ENCODE measurements at places on chromosomes 2 and 18.

DNA sequence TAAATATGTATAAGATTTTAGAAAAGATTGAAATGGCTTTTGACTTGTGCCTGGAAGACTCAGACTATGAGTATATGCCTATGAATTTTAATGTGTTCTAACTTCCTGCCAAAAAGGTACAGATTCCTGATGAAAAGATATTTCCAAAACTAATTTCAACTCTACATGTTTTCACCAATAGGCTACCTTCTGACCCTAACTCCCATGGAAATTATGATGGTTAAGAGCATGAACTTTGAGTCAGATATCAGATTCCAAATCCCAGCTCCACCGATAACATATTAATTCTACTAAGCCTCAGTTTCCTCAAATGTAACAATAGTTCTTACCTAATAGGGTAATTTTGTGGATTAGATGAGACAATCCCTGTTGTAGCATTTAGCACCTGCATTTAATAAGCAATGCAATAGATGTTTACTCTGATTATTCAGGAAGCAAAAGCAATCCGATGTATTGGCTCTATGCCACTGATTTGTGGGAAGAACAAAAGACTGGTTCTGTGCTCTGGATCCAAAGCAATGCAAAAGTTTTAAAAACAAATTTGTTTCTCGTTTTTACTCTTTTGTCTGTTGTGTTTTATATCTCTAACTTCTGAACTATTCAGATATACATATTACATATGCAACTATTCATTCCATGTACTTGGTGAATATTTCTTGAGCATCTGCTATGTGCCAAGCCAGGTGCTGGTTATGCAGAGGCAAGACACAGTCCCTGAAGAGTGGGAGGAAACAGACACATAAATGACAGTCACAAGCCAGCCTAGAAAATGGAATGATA is 115.4 kb downstream of the GATA6 start:
- DNase-seq, result no peak

GRCh38 chr18:31447530-31448191 is at the start of gene DSG3:
Gene DSG3, plus strand, starts transcription at chr18:31447741. Its CDS starts 137 bp downstream, at chr18:31447878.
- no peak for DNase-seq

DNA sequence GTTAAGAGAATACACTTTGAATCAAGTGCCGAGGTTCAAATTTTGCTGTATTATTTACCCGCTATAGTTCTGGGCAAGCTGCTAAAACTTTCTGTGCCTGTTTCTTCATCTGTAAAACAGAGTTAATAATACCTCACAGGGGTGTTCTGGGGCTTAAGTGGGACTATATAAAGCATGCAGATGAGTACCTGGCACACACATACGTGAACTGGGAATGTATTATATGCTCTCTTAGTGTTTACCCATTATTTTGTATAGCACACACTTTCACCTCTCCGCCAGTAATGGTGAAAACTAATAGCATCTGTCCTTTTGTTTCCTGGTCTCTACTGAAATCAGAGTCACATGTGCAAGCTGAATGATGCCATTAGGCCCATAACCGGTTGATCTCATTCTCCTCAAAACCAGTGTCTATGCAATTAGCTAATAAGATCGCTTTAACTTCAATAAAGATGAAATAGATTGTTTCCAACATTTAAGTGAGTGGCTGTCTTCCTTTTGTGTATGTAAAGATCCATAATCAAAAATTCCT is 3.8 kb upstream of the CDKL4 start:
- DNase-seq, result no peak

GRCh38 chr2:230828272-230828961 is 36.3 kb upstream of the ITM2C start:
- no peak for DNase-seq

- DNase-seq, result no peak
Measured at GRCh38 chr2:197265924-197266323, 44.7 kb downstream of the ANKRD44 start.

DNA sequence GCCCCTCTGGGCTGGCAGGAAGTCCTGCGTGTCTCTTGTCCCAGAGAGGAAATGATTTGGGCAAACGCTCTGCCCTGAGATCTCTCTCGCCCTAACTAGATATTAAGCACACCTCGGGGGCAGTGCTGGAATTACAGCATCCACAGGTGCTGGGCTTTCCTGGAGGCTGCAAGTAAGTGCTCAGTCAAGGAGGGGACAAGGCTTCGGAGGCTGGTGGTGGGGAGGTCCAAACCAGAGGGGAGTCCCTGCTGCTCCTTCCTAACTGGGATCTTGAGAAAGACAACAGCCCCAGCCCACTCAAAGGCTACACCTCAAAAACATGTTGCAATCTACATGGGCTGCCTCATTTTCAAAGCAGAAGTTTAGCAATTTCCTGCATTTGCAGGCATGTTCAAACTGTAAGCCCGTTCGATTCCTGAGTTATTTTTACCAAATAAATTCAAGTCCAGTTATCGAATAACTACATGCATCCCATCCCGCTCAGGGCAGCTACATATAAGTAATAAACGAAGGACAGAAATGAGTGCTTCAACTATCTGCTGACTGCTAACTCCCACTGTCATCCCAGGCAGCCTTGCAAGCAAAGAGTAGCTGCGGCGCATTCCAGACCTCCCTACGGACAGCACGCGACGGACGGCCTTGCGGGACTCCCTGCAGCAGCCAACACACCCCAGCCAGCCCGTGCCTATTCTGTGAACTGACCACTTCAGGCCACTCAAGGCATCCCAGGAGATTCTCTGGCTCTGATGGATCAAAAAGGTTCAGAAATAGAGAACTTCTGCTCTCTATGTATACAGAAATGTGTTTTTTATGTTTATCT is 27.5 kb downstream of the ZNF516 start:
- no peak for DNase-seq

DNA sequence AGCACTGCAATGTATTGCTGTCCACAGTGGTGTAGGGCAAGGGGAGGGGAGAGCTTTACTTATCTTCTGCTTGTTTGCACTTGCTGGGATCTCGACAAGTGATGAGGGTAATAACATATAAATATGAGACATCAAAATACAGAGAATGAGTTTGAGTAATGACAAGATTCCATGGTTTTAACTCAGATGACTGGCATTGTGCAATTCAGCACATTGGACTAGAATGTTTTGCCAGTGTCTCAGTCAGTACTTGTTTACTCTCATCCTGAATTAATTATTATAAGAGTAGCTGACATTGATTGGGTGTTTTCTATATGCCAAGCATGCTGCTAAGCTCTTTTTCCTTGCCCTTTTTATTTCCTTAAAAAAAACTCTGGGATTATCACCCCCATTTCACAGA is 306.7 kb upstream of the MMADHC start:
- no peak for DNase-seq

DNA sequence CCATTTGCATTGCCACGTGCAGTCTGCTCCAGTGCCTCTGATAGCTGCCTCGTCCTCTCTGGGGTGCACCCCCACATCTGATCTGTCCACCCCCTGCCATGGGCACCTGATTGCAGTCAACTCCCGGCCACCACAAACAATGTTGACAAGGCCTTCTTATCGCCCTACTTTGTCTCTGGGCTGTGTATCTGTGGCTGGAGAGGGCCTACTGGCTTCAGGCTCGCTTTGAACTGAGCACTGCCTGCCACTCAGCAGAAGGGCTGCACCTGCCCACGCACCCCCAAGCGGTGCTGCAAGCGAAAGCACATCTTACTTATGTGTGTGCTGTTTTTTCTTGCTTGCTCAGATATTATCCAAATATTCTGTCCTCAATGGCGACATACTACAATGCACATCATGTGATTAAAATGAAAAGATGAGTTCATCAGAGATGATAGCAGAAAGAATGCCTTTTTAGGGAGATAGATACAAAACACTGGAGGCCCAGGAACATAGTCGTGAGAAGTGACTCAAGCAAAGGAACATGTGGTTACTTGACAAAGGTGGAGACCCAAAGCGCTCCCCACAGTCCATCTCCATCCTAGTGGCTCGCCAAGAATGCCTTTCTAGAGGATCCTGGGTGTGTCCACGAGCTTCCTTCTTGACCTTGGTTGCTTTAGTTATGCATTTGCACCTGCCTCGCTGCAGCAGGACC is 28.8 kb downstream of the FBLN7 start:
- peak; percentile 48 for DNase-seq

GRCh38 chr2:8357738-8358518 is 323.9 kb upstream of the ID2 start:
- no peak for DNase-seq

DNA sequence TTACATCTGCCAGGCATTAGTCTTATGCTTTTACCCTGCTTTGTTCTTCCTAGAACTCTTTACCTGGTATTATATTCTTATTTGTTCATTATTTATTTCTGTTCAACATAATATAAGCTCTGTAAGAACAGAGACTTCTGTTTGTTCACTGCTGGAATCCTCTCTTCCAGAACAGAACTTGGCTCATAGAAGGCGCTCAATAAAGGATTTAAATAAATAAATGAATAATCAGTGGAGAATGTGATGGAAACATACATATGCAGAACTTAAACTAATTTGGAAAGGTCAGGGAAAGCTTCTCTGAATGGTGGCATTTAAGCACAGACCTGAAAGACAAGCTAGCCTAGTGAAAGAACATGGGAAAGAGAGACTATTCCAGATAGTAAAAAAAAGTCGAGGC is 24.3 kb downstream of the NCKAP1 start:
- DNase-seq, result no peak

GRCh38 chr2:119154076-119154475 is 4.5 kb downstream of the C1QL2 start:
- no peak for DNase-seq

GRCh38 chr18:3583873-3584247 is 133.9 kb downstream of the TGIF1 start:
- no peak for DNase-seq

DNA sequence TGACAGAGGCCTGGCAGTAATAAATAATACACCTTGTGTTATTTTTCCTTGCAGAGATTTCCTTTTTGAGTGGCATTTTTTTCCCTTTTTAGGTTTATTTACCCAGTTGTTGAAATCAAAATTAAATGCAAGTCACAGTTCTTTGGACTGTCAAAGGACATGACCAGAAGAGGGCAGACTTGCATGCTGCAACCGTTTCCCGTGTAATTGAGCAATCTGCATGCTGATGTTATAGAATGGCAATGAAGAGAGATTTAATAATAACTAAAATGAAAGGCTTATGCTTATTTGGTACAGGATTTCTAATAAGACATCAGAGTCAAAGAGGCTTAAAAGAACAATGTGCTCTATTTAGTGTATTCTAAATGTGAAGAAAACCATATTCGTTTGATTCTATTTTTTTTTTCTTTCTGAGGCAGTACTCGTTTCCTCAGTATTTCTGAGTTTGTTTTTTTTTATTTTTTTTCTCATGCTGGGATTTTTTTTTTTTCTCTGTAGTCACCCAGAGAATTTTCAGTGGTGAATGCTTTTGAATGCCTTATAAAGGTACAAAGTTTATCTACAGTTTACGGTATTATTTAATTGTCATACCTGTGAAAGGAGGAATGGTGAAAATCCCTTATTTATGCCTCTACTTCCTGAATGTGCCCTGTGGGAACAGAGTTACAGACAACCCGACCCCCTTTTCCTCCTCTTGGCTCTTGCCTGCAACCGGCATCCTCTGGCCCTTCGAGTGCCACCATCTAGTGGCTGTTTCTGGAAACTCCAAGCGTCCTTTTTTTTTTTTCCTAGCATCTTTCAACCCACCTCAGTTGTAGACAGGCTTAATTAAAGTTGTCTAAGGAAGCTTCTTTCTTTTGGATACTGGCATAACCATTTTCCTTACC is 368.5 kb downstream of the LRRTM1 start:
- no peak for DNase-seq
